ENCODE measurements at places on chromosomes 4 and X.

DNA sequence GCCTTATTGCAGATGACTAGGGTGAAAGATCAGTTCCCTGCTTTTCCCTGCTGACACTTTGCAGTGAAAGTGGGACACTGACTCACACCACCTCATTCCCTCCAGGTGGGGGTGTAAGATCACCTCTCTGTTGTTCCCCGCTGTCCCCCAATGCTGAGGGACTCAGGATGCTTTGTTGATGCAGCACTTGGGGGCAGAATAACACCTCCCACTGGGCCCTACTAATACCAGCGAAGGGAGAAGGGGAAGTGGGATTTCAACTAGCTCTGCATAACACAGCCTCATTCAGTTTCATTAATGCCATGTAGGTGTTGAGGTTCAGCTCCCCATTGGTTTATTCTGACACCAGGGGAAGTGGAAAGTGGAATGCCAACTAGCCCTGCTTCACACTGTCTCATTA is 43.6 kb upstream of the IL1RAPL2 start:
- DNase-seq: no peak

- no peak for DNase-seq
These were observed 82.3 kb downstream of the SPRY1 start for GRCh38 chr4:123478859-123479345.

GRCh38 chr4:26566133-26566532 is 17.8 kb upstream of the TBC1D19 start:
- no peak for DNase-seq

DNA sequence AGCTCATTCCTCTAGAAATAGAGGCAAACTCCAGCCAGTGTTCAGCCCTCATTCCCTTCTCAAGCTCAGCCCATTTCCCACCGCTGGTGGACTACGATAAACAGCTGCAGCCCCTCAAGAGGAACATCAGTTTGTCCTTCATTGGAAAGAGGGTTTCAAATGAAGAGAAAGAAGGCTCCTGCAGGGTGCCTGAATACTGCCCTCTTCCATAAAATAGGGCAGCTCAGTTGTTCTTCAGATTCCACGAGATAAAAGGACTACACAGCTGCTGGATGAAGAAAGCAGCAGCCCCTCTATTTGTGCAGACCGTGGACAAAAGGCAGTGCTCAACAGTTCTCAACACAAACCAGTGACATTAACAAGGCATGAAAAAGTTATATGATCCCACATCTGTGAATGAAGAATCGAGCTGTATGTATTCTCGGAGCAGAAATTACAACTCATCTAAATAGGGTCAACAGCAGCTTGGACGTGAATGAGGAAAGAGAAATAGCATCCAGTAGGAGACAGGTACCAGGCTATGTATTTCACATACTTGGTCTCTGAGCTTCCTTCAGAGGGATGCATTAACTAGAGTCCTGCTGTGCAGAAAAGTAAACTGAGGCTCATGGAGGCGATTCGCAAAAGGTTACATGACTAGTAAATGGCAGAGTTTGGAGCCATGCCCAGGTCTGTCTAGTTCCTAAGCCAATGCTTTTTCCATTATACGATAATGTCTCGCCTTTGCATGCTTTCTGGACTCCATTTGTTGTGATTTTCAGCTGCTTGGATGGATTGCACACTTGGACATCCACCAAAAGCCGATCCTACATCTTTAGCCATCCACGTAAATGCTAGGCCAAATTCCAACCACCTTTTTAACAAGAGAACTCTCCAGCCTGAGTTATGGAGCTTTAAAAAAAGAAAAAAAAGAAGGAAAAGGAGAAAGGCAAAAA is 301.2 kb upstream of the PPARGC1A start:
- no peak for DNase-seq

DNA sequence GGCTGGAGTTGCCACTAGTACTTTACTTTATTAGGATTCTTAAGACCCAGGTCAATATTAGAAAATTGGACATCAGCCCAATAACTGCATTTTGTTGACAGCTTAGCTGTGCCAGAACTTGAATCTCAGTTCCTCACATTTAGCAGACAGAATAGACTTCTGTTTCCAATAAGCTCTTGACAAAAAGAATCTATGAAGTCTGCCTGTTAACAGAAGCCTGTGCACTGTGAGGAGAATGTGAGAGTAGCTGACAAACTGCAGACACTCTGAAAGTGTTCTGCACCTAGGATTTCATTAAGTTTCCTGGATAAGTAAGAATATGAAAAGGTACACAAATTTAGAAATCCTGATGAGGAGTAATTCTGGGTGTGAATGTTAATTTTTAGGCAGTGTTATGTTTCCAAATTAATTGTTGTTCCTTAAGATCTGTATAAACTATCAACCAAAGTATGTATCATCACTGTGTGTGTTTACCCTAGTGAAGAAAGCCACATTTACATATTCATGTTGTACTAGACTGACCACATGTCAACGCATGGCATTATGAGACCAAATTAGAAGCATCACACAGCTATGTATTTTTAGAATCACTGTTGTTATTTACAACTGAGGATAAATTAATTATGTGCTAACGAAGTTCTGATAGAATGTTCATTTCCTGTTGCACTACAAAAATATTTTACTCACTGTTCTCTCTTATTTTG is 756.4 kb upstream of the IGFBP7 start:
- DNase-seq: no peak

DNA sequence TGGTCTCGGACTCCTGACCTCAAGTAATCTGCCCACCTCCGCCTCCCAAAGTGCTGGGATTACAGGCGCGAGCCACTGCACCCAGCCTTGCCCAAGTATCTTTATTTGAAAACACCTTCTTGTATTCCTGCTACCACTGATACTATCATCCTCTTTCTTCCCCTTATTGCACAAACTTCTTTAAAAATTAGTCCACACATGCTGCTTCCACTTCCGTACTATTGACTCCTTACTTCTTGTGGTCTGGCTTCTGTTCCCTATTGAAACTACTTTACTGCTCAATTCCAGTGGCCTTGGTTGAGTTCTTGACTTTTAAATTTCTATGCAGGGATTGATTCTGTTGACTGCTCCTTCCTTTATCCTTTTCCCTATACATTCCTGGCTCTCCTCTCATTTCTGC is 38.8 kb downstream of the MTM1 start:
- DNase-seq: no peak

GRCh38 chr4:73576381-73576780 is 43.9 kb downstream of the RASSF6 start:
- no peak for DNase-seq
